ENCODE measurements at places on chromosomes 3 and 15. TPM values are rescaled to one million over a fixed set of nuclear protein-coding genes. Genes with fewer than 3 reads are reported as not detected.

U2SURP gene
- total RNA-seq = 37.7 TPM

AQP9 gene
- 0.92 TPM for total RNA-seq

MINAR1 gene
- 0.28 TPM for total RNA-seq

MNS1 gene
- total RNA-seq = 0.54 TPM

DNA sequence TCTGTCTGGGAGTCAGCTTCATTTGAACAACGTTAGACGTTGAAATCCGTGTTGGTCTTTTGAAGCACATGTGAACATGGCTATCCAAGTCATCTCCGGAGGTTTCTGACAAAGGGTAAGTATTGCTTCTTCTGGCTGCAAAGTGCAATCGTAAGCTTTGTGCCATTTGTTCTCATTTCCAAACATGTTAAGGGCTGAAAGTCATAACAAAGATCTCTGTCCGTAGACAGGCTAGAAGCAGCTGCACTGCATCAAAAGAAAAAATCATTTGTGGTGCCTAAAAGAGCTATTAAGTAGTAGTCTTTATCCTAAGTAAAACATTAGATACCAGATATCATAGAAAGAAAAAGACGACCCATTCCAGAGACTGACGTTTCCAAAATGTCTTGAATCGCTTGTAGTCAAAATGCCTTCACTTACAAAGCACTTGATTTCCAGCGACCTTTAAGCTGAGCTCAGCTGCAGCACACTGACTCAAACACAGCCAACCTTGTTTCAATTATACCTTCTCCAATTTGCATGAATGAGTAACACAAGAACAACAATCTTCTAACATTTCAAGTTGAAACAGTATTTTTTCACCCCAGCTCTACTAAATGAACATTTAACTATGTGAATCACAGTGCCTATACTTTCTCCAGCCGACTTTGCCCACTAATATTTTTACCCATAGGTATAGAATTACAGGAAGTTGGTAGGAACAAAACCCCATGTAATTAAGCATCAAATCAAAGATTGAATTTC lies 76.6 kb downstream of the NEDD4 start:
- DNase-seq = no peak

DNA sequence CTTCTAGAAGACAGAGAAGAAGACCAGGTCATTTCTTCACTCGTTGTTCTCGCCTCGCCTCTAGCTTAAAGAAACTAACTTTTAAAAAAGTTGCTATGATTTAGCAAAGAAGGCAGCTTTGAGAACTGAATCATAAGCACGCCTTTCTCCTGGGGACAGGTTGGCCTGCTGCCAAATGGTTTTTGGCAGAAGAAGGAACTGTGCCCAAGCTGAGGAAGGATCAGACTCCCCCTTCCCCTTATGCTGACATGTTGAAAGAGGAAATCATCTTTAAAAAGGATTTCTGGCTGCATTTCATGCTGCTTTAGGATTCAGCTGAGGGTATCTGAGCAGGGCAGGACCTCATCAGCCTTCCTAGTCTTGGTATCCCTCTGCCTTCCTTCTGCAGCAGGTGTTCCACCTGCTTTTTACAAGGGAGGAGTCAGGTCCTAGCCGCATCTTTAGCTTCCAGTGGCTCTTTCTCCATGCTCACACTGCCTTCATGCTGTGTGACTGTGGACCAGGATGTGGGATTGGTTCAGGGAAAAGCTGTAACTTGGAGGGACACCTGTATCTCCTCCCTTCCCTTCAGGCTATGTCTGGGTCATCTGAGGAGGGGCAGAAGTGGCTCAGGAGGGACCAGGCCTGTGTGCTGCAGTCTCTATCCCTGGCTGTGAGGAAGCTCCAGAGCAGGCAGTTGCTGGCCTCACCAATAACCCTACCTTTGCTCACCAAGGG lies 34.1 kb upstream of the HACD2 start:
- peak; percentile 67 for DNase-seq

DNA sequence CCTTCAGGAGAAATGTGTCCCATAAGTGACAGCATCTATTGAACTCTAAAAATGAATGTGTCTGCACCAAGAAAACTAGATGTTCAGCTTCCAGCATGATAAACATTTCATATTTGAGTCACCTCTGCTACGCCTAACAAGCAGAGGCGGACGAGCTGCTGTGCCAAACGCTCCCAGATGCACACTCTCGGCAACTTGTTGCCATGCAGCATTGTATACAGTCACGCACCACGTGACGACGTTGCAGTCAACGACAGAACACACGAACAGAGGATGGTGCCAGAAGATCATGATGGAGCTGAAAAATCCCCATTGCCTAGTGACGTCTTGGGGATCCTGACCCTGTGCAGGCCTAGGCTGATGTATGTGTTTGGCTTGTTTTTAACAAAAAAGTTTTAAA lies 137.5 kb downstream of the XXYLT1 start:
- no peak for DNase-seq
